ENCODE measurements at places on chromosomes 6 and 20.

DNA sequence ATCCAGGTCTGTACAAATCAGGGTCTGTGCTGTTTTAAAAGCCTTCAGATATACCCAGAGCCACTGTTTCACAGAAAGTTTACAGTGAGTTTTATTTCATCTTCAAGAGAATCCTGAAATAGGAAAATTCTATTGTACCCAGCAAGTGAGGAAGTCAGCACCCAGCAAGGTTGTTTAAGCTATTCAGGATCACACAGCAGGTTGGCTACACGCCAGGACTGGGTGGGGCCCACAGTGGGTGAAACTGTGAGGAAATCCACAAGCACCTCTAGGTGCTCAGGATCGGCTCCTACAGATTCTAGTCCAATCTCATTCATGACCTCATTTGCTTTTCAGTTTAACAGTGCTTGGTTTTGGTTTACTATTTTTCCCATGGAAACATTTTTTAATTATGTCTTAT is 128.9 kb downstream of the SYNDIG1 start:
- DNase-seq: no peak

DNA sequence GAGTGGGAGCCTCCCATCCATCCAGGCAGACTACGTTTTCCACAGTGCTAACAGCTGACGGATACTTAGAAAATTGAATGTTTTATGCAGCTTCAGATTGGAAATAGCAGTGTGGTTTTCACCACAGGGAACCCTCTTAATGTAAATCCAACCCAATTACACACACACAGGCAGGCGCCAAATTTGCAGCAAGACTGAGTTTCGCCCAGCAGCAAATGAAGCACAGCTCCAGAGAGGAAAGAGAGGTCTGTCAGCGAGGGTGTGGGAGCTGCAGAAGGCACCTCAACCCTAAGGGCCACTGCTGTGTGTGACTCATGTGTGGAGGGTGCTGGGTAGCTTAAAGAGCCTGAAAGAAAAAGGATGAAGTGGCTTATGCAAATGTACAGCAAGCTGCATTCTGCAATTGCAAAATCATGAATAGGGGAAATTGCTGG is 365.7 kb downstream of the MAFB start:
- DNase-seq: no peak

DNA sequence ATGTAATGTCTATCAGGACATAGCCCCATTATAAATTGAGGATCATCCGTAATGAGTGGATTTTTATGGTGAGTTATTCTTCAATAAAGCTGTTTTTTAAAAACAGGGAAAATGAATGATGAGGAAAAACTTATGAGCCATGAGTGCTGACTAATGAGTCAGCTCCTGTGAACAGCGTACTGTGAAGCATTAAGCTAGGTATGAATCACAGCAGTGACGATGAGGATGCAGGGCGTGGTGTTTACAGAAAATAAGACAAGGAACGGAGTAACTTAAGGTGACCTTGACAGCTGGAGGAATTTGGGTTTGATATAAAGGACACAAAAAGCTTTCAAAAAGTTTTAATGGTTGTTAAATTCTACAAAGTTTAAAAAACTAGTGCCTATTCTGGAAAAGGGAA is 96.3 kb downstream of the FOXF2 start:
- no peak for DNase-seq

DNA sequence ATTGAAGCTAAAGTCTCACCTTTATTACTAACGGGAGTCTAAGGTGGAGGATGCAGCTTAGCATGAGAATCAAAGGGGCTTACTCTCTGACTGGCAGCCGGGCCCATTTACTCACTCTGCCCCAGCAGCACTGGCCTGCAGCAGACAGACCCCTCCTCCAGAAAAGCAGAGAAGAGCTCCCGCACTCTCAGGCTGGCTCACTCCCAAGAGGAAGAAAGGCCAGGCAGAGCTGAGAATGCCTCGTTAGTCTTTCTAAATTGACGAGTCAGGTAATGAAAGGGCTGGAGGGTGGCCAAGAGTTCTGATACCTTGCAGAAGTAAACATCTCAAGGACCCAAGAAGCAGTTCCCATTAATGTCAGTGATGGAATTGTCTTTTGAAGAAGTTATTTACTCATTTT is 44.5 kb upstream of the IL20RA start:
- no peak for DNase-seq

- no peak for DNase-seq
These were observed 395.0 kb downstream of the CDKAL1 start for GRCh38 chr6:20929283-20929682.

- DNase-seq: no peak
These were observed 171.8 kb upstream of the AKAP12 start for GRCh38 chr6:151067684-151068596.

Data from head of caudate nucleus (tissue), 42 donors.